ENCODE measurements at places on chromosomes 16 and 17. TPM values are rescaled to one million over a fixed set of nuclear protein-coding genes. Genes with fewer than 3 reads are reported as not detected.

The FZD2 gene
- polyA plus RNA-seq = 48.9 TPM

The VPS35 gene
- polyA plus RNA-seq = 148 TPM

The NEUROD2 gene
- polyA plus RNA-seq = 0.06 TPM

The GRB7 gene
- 53.2 TPM for polyA plus RNA-seq

The SDR42E2 gene
- 0.27 TPM for polyA plus RNA-seq

The KRTAP17-1 gene
- not detected for polyA plus RNA-seq

The WNK4 gene
- polyA plus RNA-seq = 9.1 TPM

Data from renal pelvis (tissue), 12 donors.